Stimulated activated CD4-positive, alpha-beta T cell treated with anti-CD3 and anti-CD28 coated beads, Interleukin-1b, Interleukin-23, amount 100 ng/mL, for 4 hours (primary cell): ENCODE measurements at places on chromosomes 7 and 10.

DNA sequence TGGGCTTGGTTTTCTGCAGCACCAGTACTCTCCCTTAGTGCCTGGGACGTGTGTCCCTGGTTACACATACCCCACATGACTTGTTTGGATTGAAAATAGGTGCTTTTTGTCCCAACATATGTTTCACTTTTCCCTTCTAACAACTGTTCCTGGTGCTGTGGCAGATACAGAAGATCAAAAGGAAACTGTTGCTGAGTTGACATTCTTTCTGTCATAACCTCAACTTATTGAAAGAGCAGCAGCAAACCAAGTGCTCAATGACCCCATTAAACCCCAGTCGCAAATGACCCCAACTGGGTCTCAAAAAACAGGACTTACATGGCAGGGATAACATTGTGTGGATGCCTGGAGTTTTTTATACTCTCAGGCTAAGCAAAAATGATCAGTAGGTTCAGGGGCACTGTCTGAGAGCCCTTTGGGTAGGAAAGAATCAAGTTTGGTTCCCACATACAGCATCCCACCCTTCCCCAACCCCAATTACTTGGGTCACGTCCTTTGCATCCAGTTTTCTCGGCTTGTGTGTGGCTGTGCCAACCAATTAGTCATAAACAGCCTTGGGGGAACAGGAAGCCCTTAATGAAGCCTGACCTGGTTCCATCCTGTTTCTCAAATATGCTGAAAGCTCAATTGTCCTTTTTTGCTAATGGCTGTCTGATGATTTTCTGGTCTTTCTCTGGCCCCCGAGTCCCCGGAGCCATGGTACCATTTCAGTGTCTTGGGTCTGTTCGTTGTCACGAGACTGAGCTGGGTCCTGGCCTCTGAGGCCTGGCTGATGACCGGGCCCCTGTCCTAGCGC is 4.9 kb downstream of the HKDC1 start:
- DNase-seq, result no peak

DNA sequence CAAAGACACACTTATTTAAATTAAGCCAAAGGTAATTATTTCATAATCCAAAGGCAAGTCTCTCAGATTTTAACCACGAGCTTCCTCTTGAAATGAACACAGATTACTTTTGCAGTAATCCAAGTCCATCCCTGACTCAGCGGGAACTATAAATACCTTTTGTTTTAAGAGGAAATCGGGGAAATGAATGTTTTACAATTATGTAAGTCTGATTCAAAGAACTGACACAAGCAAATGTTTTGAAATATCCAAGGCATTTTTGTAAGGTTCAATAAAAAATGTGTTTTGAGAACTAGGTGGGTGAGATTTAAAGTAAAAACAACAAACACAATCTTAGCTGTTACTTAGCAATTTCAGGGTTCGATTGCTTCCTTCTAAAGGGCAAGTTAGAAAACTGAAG is 179.8 kb upstream of the ASAH2 start:
- no peak for DNase-seq

- no peak for DNase-seq
These were observed 17.8 kb upstream of the PCBD1 start for GRCh38 chr10:70906031-70906783.

GRCh38 chr10:112095731-112096130 is 87.8 kb downstream of the GPAM start:
- DNase-seq, result no peak

GRCh38 chr7:33129806-33130153 is 416 bp downstream of the BBS9 start:
- DNase-seq, result no peak

DNA sequence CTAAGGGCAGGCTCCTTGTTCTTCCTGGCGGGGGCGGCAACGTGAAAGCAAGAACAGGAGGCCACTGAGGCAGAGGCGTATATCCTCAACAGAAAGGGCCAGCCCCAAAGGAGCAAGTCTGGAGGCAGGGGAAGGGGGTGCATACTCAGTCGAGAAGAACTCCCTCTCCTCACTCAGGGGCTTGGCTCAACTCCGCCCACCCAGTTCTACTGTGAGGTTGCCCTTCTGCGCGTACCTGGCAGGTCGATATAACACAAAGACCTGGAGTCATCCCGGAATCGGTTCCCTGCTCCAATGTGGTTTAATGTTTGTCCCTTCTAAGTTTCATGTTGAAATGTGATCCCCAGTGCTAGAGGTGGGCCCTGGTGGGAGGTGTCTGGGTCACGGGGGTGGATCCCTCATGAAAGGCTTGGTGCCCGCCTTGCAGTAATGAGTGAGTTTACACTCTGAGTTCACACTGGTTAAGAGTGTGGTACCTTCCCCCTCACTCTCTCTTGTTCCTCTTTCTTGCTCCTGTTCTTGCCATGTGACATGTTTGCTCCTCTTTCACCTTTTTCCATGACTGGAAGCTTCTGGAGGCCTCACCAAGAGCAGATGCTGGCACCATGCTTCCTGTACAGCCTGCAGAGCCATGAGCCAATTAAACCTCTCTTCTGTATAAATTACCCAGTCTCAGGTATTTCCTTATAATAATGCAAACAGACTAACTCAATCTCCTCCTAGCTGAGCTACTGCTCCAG is 32.6 kb downstream of the GSDME start:
- DNase-seq, result no peak
